ENCODE measurements at places on chromosomes 2 and 18.

- no peak for DNase-seq
These were observed 95.3 kb upstream of the RMDN2 start for GRCh38 chr2:37829616-37830395.

DNA sequence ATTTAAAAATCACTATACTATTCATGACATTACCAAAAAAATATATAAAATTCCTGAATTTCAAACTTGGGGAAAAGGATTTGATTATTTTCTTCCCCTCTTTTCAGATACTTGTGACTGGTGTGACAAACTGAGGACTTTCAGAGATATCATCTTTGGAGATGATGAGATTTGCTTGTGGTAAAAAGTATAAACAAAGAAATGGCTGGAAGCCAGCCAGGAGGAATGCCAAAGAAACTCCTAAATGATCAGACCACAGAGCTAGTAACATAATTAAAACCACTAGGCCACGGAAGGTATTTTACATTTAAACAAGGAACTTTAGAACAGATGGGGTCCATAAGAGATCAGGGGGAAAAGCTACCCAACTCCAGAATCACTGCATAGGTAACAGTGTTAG is 58.7 kb downstream of the PIGN start:
- DNase-seq = no peak

DNA sequence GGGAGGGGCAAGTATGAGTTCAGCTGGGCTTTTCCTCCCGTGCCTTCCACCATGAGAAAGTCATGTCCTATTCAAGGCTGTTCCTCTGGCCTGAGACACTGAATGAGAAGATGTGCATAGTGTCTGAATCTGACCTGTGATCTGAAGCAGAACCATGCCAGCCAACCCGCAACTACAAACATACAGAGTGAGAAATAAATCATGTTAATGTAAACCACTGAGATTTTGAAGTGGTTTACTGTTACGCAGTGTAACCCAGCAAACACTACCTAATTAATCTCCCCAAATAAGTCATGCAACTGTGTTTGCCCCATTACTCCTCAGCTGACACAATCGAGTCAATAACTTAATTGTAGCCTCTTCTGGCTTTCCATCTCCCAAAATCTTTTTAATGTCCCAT is 49.2 kb downstream of the METTL4 start:
- no peak for DNase-seq

DNA sequence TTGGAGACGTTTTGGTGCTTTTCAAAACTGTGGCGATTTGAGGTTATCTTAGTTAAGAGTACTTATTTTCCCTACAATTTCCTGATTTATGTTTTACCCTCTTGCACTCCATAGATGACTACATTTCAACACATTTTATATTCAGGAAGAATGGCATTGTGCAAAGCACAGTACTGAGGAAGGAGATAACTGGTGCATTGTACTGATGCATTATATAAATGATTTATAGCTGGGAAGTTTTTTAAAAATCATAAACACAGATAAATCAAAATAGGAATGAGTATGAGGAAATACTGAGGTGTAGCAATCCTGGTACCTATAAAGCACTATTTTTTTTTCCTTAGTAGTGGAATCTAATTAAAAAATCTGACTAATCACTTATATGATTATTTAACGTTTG is 5.6 kb downstream of the REL start:
- no peak for DNase-seq

GRCh38 chr2:179180242-179180641 is 84.4 kb downstream of the SESTD1 start:
- no peak for DNase-seq

GRCh38 chr2:176104316-176105077 is 2.6 kb upstream of the HOXD11 start:
- no peak for DNase-seq

GRCh38 chr2:185082749-185083148 is 484.4 kb downstream of the ZNF804A start:
- no peak for DNase-seq

GRCh38 chr18:43642727-43643330 is 365.5 kb upstream of the SYT4 start:
- no peak for DNase-seq
